AG04450 (cell line): ENCODE measurements at places on chromosomes 13 and 19.
A peak's percentile ranks its signal among the peaks of the same experiment; 100 is the strongest.

DNA sequence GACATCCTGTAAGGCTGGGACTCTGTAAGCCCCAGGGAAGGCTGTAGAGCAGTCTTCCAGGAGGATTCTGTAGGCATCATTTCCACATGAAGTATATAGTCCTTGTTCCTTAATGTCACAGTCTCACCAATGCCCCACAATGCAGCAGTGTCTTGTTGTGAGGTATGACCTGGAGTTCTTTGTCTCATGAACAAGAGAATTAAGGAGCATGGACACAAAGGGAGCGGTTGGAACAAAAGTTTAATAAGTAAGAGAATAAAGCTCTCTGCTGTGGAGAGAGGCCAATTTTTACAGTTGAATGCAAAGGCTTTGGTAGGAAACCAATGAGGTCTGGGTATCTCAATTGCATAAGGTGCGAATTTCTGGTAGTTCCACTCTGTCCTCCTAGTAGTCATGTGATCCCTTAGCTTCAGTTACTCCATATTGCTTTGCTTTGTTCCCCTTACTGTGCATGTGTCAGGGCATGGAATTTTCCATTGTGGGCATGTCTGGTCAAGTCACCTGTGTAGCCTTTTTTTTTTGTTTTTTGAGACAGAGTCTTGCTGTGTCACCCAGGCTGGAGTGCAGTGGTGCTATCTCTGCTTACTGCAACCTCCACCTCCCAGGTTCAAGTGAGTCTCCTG, 124.3 kb upstream of the TMTC4 start:
- no peak for DNase-seq

GRCh38 chr13:80083853-80084676, 256.9 kb downstream of the SPRY2 start:
- peak; percentile 74 for DNase-seq

- no peak for DNase-seq
These were observed 300.7 kb upstream of the MIR17HG start for GRCh38 chr13:91046715-91047327.

- DNase-seq, result no peak
These were observed 426 bp downstream of the MYO9B start for GRCh38 chr19:17075864-17076542.

DNA sequence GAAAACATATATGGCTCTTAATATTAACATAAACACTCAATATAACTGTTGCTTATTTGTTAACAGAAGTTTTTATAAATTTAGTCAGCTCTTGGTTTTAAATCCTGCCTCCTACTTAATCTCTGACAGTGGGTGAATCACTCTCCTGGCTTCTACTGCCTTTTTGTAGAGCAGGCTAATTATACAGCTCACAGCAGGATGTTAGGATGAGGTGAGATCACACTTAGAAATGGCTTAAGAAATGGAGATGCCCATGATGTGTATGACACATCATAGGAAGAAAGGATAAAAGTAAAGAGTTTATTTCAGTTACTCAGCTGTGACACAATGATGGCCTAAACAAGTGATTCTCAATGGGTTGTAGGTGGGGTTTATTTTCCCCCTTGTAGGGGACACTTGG, 345.6 kb downstream of the SPRY2 start:
- DNase-seq, result no peak

DNA sequence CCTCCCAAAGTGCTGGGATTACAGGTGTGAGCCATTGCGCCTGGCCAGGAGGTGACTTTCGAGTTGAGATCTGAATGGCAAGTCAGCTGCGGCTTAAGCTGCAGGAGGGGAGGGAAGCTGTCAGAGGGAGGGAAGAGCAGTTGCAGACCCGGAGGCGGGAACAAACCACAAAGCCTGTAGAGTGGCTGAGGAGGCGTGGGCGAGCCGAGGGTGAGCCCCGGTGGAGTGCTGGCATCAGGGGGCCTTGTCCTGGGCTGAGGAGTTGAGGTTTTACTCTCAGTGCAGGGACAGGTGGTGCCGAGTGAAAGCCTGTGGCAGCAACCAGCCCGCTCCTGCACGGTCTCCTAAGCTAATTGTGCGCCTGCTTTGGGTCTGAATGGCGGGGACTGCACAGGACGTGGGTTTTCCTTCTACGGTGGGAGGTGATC, 24.2 kb downstream of the PPP1R37 start:
- no peak for DNase-seq

DNA sequence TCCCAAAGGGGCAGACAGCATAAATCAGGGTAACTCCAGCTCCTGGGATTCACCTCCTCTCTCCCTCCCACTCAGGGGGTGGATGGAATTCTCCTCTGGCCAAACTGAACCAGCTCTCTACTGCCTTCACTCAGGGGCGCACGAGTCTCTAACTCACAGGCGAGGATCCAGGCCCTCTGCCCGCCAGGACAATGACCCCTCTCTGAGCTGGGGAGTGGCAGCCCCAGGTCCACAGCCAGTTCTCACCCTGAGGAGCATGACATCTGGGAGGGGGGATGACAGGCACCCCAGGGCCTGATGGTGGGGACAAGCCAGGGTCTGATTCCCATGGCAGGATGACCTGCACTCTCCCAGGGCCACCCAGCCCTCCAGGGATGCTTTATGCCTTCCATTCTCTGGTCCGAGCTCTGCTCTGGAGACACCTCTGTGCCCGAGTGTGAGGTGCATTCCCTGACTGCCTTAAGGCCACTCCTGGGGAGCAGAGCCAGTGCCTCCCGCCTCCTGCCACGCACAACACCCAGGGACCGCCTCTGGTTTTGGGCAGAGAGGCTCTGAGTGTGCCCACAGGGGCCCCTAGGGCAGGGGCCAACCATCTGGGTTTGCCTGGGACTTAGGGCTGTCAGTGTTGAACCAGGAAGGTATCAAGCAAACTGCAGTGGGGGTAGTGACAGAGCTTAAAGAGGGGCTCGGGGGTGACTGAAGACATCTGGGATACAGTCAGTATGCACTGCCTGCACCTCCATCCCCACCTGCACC, 66.2 kb downstream of the GNG7 start:
- no peak for DNase-seq
